ENCODE measurements at places on chromosomes 12 and 14.
A peak's percentile ranks its signal among the peaks of the same experiment; 100 is the strongest.

DNA sequence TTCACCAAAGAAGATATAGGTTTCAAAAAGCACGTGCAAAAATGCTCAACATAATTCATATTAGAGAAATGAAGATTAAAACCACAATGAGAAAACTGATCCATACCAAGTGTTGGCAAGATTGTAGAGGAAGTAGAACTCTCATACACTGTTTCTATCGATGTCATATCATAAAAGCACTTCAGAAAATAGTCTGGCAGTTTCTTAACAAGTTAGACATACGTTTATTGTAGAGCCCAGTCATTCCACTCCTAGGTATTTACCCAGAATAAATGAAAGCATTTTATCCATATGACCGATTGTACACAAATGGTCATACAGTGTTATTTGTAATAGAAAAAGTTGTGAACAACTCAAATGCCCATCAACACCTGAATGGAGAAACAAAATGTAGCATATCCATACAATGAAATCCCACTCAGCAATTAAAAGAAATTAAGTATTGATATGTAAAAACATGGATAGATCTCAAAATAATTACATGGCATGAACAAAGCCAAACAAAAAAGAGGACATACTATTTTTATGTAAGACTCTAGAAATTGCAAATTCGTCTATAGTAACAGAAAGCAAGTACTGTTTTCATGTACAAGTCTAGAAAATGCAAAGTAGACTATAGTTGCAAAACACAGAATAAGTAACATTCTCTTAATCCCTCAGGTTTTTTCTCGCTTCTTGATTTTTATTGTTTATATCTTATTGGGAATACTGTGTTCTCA, 41.0 kb downstream of the USP15 start:
- no peak for DNase-seq

DNA sequence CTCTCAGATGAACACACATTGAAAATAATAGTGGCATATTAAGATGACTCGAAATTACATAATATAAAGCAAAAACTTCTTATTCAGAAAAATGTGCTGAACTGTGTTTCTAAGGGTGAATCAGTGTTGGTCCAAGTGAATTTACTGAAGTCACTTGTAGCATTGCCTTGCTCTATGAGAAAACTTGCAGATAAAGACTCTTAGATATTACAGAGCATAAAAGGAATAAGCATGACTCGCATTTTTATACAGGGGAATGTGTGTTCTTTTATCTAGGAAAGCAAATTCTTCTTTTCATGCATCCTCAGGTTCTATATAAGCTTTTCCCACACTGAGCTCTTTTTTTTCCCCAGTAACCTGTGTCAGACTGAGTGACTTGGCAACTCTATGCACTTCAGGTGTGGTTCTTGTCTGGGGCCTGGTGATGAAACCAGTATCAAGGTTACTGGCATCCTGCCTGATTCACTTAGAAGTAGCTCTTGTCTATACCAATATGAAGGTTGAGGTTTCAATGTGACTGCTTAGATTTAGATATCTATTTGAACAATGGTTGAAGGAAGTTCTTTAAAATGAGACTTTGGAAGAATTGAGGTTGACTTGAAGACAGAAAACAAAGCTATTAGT, 76.1 kb downstream of the OTOGL start:
- DNase-seq: no peak

- DNase-seq: no peak
Observed at GRCh38 chr14:55581342-55581771, 1.4 kb downstream of the KTN1 start.

DNA sequence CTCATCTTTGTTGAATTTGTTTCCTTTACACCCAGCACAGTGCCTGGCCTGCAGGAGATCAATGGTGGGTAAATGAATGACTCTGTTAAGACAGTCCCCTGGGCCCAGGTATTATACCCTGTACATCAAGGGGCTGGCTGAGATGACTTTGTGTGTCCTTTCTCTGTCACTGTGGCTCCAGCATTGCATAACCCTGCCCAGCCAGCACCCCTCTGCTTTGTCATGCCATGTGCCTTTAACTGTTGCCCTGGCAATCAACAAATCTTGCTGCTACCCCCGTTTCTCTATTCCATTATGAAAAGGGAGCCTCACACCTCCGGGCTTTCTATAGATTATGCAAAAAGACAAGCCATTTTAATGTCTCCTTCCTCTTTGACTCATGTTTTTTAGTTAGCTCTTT, 7.6 kb upstream of the FLVCR2 start:
- no peak for DNase-seq

DNA sequence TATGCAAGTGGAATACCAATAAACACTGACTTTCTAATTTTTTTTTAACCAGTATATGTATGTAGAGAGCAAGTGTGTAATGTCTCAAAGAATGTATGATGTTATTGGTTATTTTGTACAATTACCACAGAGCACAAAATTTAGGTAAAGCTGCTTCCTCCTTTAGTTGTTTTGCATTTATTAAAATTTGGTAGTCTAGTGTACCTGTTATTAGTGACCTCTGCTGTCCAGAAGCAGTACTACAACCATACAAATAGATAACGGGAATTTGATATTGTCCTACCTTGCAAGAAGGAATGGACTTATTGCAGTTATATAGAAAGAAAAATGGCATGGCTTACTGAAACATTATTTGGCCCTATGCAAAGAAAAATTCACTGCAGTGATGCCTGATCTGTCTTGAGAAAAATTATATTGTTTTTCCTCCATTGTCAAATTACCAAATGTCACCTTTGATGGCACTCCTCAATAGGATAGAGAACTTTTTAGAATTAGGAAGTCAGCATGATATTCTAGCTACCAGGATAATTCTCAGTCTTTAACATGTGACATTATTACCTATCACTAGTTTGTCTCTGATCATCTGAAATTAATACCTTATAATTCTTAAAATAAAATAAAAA, 153.9 kb upstream of the RMST start:
- no peak for DNase-seq

GRCh38 chr14:34078117-34078743, 127.4 kb upstream of the EGLN3 start:
- DNase-seq: no peak

GRCh38 chr12:30969606-30970395, 43.3 kb downstream of the TSPAN11 start:
- DNase-seq: no peak

DNA sequence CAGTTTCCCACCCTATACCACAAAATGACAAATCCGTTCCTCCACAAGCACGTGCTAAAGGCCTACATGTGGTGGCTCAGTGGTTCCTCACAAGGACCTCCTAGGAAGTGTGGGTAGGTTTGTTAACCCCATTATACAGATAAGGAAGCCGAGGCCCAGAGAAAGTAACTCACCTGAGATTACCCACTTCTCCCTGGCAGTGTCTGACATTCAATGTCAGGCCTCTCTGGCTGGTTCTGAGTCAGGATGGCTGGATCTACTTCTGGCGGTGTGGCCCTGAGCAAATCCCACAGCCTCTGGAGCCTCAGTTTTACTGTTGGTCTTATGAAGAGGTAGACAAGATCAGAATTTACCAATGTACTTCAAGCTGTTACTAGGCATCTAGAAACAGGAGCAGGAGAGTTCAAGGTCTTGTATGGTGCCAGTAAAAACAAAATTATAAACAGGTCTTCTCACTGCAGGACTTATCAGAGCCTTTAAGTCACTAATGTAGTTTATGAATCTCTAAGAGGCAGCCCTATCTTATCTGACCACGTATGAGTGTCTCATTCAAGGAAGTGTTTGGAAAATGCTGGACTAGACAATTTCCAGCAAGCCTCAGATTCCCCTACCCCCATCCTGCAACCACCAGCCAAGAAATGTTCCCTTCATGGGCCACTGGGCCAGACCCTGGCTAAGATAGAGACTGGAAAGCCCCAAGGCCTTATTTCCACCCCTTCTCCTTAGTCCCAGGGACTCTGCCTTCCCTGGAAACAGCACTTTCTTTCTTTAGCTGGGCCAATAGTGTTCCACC, 4.2 kb downstream of the HSPB8 start:
- no peak for DNase-seq

- no peak for DNase-seq
Observed at GRCh38 chr12:79206871-79207270, 342.3 kb downstream of the SYT1 start.

DNA sequence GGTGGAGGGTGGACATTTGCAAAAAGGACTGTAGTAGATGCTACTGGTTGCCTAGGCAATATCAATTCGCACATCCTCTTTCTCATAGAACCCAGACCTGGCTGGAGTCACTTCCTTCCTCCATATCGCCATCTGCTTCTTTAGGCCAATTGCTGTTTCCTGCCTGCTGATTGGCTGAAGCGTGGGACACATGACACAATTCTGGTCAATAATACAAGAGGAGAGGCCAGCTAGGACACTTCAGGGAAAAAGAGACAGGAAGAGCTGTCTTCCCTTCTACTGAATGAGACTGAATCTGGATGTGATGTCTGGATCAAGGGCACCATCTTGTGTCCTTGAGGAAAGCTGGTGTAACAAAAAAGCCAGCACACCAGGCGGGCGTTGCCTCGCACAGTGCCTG, 53.8 kb downstream of the TRPV4 start:
- DNase-seq: no peak

GRCh38 chr12:27578689-27579372, 54.8 kb downstream of the PPFIBP1 start:
- no peak for DNase-seq

GRCh38 chr12:94152292-94153078, 4.1 kb downstream of the PLXNC1 start:
- DNase-seq: peak; percentile 6

DNA sequence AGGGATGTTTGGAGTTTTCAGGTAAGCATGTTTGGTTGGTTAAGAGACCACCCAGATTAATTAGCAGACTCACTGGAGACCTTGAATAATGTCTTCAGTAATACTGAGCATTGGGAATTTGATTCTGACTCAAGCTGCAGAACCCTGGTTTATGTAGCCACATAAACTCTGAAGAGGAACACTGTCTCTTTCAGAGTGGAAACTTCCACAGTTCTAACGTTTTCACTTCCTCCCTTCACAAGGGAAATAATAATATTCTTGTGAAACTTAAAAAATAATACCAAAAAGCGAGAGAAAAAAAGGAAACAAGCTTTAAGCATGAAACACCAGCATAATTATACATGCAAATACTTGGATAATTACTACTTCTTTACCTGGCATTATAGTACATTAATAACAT, 40.0 kb upstream of the ST8SIA1 start:
- no peak for DNase-seq

Measured in SHP77 (cell line).